ENCODE measurements at places on chromosomes 7 and 10.

- no peak for DNase-seq
Observed at GRCh38 chr7:28808796-28809533, 149.2 kb downstream of the TRIL start.

GRCh38 chr10:78434886-78435285 is 401.2 kb downstream of the RPS24 start:
- no peak for DNase-seq

DNA sequence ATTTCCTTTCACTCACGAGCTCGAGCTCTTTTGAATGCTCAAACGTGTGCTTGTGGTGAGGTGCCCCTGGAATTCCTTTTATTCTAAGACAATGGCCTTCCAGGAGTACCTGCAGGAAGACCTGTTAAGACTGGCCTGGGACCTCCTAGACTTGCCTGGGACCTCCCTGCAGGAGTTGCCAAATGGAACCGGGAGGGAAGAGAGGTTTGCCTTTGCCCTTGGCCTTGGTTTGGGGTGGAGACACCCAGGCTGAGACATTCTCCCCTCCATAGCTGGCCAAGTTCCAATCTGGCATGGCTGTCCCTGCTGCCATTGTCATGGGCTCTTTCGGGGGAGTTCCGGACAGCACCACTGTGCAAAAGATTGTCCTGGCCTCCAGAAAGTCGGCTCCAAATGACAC is 39.7 kb downstream of the DNAJB12 start:
- no peak for DNase-seq

GRCh38 chr7:140501966-140502365 is 22.7 kb upstream of the MKRN1 start:
- DNase-seq: no peak

DNA sequence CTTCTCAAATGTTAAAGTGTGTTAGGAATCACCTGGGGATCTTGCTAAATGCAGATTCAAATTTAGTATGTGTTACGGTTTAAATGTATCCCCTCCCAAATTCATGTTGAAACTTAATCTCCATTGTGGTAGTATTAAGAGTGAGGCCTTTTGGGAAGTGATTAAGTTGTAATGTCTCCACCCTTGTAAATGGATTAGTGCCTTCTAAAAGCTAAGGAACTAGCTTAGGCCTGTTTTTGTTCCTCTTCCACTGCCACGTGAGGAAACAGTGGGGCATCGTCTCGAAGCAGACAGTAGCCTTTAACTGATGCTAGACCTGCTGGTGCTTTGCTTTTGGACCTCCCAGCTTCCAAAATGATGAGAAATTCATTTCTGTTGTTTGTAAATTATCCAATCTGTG is 52.3 kb upstream of the SEMA3D start:
- DNase-seq: no peak

DNA sequence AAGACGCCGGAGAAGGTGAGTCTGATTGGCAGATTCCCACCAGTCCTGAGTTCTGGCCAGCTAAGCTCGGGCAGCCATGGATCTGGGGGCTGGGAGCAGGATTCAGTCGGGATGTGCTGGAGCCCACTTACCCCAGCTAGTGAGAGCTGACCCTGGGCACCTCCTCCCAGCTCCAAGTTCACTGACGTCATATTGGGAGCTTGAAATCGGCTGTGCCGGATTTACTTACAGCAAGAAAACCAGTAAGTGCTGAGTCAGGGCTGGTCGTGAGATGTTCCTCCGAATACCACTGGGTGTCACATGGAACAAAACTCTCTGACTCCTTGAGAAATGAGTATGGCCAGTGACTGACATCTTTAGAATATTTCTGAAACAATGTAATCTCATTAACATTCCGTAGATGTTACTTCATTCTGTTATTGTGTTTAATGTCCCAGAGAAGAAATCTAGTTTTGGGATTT is 621.2 kb downstream of the SDK1 start:
- DNase-seq: no peak

DNA sequence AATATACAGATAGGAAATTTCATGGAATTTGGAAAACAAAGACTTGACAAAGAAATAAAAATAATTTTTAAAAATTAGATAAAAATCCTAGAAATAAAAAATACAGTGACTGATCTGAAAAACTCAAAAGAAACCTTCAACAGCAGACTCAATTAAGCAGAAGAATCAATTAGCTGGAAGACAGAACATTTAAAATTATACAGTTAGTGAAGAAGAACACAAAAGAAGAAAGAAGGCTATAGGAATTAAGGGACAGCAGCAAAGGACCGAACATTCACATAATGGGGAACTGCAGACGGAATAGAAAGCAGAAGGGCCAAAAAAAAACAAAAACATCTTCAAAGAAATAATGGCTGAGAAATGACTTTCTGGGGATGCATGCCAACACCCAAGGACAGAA is 314.5 kb downstream of the CRPPA start:
- DNase-seq: no peak

DNA sequence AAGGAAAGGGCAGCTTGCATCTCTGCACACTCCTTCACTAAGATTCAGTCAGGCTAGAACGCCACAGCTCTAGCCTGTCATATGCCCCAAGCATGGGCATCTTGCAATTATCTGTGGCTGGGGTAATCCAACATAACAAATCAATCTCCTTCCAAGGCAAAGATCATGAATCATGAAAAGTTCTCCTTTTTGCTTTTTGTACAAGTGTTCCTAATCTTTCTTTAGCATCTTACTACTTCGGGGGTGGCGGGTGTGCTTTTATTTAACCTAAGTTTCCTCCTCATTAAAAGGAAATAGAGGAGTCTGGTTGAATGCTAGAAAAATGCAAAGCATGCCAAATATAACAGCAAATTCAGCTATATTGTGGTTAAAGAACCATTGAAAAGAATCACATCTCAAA is 43.5 kb upstream of the NKX2-3 start:
- DNase-seq: no peak

DNA sequence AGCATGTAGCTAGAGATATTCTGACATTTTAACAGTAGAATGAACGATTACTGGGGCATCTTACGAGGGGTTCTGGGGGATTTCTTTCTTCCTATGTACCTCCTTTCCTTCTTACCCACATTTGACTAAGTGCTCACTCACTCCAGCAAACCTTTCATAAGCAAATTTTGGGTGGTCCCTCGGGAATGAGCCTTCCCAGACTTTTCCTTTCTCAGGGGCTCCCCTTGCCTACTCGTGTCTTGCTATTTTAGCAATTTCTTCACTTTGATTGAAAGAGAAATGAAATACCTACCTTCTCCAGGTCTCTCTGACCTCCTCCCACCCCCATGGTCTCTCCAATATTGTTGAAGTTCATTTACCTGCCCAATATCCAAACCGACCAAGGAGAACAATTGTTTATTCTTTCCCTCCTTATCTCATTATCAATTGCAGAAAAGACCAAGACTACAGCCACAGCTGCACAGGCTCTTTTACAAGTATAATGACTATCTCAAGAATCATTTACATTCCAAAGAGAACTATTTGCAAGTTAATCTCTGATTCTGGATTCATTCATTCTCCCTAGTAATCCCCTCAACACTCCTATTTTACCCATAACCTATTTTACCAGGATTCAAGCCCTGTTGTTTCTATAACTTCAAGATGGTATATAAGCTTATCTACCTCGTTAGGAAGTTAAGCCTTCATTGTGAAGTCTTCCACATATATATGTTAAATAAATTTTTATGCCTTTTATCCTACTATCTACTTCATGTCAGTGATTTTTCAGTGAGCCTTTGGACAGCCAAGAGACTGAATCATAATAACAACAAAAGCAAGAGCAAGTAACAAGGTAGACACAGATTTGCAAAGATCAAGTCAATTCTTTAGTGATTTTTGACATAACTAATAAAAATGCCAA is 480.6 kb downstream of the IPMK start:
- no peak for DNase-seq

DNA sequence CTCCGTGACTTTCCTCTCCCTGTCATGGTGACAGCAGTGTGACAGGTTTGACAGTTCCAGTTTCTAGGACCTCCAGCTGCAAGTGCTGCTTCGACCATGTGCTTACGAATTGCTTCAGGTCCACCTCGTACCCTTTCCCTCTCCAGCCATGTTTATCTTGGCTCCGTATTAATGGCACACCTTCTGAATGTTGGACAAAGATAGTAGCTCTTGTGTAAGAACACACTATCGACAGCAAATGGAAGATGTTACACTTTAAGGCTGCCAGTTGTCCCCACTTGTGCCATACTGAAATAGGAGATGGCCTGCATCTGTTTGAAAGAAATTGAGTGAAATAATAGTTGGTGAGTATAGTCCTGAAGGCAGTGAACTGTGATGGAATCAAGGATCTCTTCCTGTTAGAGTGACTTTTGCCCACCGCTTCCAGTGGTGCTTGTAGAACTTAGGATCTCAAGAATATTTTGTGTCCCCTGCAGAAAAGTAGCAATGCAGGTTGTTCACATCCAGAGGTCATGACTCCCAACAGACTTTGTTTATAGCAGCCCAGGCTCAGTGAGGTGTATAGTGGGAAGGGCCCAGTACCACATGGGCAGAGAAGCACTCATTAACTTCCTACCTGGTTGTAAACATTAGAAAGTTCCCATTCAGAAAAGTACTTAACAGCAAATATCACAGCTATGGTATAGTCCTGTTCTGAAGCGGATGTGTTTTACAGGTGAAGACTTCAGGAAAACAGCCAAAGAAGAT is 629.7 kb upstream of the GALNT17 start:
- no peak for DNase-seq

DNA sequence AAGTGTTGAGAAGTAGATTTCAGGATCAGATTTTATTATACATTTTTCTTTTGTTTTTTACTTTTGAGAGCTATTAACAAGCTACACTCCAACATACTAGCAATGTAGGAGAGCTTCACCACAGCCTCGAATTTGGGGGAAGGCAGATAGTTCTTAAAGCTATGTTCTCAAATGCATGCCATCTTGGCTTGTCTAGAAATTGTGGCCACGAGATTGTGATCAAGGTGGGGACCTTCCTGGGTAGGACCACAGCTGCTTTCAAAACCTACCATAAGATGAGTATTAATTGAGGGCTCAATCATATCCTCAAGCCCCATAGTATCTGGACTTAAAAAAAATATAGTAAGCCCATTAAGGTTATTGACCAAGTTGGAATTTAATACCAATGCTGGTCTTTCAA is 27.9 kb upstream of the JAZF1 start:
- no peak for DNase-seq

GRCh38 chr10:111356571-111356970 is 279.7 kb downstream of the ADRA2A start:
- no peak for DNase-seq

GRCh38 chr7:108464743-108465142 is 8.5 kb upstream of the NRCAM start:
- no peak for DNase-seq

DNA sequence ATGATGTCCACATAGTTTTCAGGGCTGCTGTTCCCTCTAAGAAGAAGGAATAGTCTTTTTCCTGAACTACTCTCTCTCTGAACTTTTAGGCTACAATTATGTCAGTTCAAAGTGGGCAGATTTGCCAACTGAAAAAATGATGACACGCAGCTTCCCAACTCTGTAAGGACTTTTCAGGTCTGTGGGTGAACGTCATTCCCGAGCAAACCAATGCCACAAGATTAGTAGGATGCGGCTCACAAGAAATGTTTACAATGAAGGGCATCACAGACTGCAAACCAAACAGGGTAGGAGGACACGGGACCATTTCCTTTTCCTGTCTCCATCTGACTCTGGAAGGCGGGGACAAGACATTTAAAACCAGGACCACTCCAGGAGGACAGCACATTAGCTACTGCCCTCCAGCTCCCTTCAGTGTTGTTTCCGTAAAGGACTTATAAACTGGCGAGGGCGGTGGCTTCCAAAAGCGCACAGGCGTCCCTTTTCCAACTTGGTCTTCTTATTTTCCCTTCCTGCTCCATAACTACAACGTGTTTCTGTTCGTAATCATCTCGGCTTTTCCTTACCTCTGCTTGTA is 539 bp upstream of the MKLN1 start:
- no peak for DNase-seq

- no peak for DNase-seq
Observed at GRCh38 chr7:94779861-94780260, 123.9 kb upstream of the SGCE start.

DNA sequence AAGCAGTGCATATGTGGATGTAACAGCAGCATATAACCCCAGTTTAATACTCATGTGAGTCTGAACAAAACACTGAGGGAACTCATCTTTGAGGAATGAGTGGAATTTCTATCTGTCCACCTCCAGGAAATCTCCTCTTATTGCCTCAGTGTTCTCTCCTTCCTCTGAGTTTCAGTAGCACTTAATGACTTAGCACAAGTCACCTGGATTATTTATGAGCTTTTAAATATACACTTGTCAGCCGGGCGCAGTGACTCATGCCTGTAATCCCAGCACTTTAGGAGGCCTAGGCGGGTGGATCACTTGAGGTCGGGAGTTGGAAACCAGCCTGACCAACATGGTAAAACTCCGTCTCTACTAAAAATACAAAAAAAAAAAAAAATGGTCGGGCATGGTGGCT is 4.3 kb downstream of the LRRC20 start:
- DNase-seq: no peak

- DNase-seq: no peak
Observed at GRCh38 chr10:29157321-29157720, 131.5 kb upstream of the LYZL1 start.

GRCh38 chr7:24762771-24763170 is 5.5 kb upstream of the GSDME start:
- DNase-seq: no peak

GRCh38 chr10:77941790-77942189 is 15.2 kb upstream of the DLG5 start:
- DNase-seq: no peak

DNA sequence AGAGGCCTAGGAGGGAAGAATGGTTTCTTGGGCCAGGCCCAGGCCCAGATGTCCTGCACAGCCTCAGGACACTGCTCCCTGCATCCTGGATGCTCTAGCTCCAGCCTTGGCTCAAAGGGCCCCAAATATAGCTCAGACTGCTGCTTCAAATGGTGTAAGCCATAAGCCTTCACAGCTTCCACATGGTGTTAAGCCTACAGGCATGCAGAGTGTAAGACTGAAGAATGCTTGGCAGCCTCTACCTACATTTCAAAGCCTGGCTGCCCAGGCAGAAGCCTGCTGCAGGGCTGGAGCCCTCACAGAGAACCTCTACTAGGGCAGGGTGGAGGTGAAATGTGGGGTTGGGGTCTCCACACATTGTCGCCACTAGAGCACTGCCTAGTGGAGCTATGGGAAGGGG is 118.1 kb downstream of the TPK1 start:
- DNase-seq: no peak

GRCh38 chr10:113099431-113100183 is 149.6 kb downstream of the TCF7L2 start:
- DNase-seq: no peak

DNA sequence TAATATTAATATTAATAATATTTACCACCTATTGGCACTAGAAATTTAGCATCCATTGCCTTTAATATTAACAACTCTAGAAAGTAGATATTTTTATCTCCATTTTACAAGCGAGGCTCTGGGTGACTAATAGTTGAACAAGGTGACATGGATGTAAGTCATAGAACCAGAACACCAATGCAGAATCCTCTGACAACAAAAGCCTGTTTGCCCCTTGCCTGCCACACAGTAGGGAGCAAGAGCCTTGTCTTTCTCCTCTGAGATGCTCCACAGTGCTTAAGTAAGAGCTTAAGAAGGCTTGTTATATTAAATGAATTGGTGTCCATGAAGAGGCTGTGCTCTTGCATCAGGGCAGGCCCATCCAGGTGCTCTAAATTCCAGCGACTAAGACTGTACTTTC is 51.2 kb upstream of the LBX1 start:
- no peak for DNase-seq

- DNase-seq: no peak
Observed at GRCh38 chr10:21492421-21492820, 33.1 kb downstream of the SKIDA1 start.

- no peak for DNase-seq
Observed at GRCh38 chr10:22250897-22251660, 33.3 kb upstream of the EBLN1 start.

Data from stimulated activated CD4-positive, alpha-beta T cell treated with anti-CD3 and anti-CD28 coated beads, Interleukin-4, amount 100 ng/mL, for 1 hour (primary cell).